ENCODE measurements at places on chromosomes 5 and 9.

GRCh38 chr5:56066931-56067450 lies 72.2 kb upstream of the IL6ST start:
- DNase-seq, result no peak

GRCh38 chr9:34279411-34279810 lies 49.7 kb downstream of the KIF24 start:
- DNase-seq, result no peak

DNA sequence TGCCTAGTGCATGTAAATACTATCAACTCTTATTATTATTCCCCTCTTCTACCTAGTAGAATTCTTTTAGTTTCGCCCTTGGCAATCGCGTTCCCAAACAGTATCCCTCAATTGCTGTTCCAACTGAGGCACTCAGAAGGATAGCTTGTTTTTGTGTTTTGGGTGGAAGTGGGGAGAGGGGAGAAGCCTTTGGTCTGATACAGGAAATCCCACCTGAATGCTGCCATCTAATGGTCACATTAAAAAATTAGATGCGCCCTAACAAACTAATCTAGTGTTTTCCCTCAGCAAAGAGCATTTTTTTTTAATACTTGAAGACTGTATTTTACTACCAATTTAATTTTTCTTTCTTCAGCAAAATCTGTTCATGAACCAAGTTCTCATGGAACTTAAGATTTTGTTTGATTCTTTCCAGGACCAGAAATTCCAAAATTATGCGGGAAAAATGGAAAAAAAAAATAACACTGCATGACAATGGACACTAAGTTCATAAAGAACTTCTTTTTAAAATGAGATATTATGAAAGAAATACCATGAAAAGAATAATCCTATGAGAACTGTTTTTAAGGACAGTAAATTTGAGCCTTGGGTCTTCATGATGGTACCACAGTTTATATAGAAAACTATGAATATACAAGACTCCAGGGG lies 22.2 kb upstream of the GLDC start:
- DNase-seq, result no peak

- no peak for DNase-seq
These were observed 85.8 kb upstream of the PHYKPL start for GRCh38 chr5:178318382-178318781.

GRCh38 chr9:133877327-133877726 lies 114.8 kb downstream of the VAV2 start:
- DNase-seq, result no peak

GRCh38 chr5:75281716-75282465 lies 45.2 kb upstream of the ANKRD31 start:
- no peak for DNase-seq

DNA sequence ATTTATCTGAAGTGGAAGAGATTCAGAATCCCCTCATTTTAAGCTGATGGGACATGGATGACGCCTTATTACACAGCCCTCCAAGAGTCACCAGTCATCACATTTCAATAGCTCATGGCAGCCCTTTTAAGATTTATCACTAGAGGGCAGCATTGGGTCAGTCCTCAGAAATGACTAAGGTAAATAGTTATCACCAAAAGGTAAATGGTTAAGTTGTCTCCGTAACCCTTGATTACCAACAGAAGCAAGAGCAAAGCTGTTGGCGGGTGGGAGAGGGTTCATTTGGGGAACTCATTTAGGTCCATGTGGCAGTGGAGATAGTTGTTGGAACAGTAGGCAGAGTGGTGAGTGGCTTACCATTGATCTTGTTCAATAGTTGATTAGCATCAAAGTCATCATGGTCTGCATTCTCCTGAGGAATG lies 12.0 kb upstream of the C9 start:
- peak; percentile 35 for DNase-seq

- no peak for DNase-seq
These were observed 43.2 kb downstream of the KIAA0825 start for GRCh38 chr5:94575196-94575595.

DNA sequence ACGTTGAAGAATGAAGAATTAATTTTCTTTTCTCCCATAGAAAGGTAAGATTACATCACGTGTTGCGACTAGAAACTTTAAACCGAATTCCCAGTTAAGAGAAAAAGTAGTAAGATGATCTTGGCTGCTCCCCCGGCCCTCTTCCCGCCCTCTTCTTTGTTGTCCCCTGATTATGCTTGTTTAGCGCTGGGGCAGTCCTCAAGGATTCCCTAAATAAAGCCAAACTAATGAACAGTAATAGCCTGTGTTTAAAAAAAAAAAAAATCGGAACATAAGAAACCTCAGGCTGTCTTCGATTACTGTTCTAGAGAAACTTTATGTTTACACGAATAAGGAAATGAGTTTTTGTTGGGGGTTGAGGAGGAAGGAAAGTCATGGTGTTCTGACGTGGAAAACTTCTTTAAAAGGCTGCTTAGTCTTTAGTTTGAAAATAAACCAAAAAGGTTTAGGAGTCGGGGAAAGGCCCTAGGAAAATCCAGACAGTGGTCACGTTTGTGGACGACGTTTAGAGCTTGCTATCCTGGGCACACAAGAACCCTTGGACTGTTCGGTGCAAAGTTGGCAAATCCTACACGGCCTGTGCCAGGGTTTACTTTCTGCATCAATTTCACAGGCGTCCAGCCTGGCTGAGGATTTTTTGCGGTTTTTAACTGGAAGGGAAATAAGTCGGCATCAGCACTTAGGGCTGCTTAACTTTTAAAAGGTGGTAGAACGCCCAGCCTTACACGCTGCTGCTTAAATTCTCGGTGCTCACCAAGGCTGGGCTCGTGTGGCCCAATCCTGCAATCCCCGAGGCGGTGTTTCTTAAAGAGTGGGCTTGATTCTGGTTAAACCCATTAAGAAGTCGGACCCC lies 1.1 kb upstream of the MAT2B start:
- DNase-seq, result peak; percentile 52

- DNase-seq, result no peak
These were observed 61.9 kb downstream of the EXOSC2 start for GRCh38 chr9:130755377-130756007.

- DNase-seq, result no peak
These were observed 21.3 kb upstream of the MEGF9 start for GRCh38 chr9:120735415-120736126.

DNA sequence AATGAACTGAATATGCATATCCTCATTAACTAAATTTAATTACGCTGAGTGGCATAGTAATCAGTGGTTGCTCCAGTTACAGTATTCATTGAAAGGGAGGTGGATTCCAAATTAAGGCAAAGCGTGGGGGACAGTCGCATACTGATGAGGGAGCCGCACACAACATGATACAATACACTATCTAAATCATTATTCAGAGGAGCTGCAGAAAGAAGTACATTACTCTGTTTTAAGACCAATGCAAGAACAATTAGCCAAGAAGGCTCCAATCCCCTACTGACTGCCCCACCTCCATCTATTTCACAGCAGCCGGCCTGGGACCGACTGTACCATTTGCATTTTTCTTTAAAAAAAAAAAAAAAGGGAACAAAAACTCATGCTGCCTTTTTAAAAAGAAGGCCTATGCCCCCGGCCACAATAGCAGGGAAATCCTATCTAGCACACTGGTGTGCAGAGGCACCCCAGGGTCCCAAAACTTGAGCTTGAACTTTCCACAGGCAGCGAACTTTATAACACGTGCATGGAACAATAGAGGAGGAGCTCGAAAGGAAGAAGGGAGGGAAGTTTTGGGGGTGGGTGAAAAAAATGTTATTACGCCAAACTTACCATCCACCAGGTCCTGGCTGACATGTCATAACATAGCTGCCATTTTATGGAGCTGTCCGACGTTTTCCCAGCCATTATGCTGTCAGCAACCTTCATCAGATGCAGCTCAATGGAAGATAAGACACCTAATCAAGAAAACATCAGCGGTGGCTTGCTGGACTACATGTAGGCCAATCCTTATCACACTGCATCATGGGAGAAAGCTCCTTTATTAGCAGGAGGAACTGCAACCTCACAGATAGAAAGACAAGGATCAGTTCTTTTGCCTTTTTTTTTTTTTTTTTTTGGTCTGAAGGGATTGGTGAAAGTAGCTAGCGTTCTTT lies 161.6 kb downstream of the ZDHHC21 start:
- DNase-seq, result no peak

DNA sequence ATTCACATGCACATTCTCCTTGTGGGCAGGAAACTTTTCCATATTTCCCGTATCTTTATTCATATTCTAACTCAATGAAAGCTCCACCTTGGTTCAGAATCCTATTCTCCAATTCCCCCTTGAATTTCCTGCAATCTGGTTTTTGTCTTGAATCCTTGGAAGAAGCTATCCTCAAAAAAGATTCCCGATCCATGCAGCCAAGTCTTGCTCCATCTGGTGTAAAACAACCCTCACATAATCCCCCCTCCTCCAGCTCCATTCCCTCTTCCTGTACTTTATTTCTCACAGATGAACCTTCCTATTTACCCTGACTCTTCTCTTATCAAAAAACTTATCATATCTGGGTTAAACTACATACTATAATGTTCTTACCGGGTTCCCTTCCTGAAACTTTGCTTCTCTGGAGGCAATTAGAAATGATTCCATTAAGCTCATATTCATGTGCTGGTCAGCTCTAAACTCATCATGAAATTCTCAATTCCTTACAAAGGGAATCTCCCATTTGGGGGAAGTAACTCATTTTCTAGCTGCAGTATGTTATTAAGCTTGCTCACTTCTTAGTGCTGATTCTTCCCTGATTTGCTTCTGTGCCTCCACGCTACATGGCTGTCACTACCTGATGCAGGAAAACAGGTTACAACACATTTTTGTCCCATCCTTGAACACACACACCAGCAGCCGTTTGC lies 81.7 kb downstream of the GNAQ start:
- DNase-seq, result no peak

DNA sequence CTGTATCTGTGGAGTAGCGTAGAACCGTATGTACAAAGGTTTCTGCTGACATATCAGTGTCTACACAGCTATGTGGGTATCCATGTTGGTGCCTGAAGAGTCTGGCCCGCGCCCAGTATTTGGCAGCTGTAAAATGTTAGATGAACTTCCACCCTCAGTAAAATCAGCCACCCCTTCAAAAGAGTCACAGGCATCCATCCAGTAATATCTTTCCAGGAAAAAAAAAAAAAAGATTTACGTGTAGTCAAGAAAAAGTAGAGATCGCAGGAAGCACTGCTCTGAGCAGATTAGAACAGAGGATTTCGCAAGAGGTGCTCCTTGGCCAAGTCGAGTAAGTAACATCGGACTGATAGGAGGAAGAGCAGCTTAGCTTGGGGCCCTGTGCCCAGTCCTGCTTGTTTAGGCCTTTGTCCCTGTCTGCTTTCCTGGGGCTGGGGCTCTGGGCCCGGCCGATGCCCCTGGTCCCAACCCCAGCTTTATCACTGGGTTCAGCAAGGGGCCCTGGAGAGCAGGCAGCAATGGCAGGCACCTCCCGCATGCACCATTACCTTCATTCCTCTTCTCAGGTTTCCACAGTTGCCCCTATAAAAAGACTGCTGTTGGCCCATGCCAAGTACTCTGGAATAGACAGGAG lies 21.2 kb downstream of the DAPK1 start:
- no peak for DNase-seq

- DNase-seq, result no peak
These were observed 83.0 kb downstream of the MARCHF3 start for GRCh38 chr5:126947146-126948010.

DNA sequence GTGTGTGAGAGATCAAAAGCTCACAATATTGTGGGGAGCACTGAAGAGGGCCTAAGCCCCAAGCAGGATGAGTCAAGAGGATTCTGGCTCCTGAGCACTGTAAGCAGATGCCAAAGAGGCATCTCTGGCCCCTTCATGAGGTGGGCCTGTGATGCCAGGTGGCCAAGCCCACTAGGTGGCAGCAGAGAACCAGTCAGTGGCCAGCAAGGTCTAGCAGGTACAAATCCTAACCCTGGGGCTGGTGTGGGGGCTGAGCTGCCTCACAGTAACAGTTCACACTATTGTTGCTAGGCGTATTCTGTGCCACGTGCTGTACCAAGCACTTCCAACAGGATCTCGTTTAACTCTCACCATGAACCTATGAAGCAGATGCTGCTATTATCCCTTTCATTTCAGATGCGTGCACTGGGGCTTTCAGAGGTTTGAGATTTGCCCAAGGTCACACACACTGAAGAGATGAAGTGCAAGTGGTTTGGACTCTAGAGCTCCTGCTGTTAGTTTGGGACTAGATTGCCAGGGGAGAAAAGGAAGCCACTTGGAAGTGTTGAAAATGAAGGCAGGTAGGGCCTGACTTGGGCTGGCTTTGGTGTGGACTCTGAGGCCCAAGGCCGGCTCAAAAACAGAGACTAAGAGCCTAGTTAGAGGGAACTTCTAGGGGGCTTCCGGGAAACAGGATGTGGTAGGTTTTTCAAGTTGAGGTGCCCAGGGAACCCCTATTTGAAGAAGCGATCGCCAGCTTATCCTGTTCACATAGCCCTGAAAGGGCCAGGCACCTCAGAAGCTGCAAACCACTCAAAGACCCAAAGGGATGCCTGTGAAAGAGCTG lies 4.4 kb upstream of the MLANA start:
- DNase-seq, result peak; percentile 86

DNA sequence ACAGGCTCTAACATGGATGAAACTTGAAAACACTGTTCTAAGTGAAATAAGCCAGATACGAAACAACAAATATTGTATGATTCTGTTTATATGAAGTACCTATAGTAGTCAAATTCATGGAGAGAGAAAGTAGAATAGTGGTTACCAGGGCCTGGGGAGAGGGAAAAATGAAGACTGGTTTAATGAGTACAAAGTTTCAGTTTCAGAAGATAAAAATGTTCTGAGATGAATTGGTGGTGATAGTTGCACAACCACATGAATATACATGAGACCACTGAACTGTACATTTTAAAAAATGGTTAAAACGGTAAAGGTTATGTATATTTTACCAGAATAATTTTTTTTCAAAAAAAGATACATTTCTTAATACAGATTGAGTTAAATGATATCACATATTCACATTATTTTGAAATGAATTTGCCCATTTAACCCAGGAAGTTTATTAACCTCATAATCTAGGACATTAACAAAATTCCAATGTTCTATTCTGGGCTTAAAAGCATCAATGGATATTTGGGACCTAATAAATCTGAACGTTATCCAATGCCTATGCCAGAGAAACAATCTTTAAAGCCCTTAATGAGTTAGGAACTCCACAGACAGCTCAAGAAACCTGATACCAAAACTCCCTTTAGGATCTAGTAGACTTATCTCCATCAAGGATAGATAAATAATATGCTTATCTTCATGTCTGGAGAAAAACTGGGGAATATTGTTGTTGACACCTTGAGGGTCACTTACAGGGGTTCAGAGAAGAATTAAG lies 521.3 kb downstream of the EFNA5 start:
- DNase-seq, result no peak

- DNase-seq, result no peak
These were observed 29.5 kb downstream of the CCNH start for GRCh38 chr5:87383216-87383615.
